ENCODE measurements at places on chromosomes 3 and 15.

GRCh38 chr15:99385865-99386264 lies 134.6 kb downstream of the LRRC28 start:
- no peak for DNase-seq

- DNase-seq: no peak
These were observed 10.2 kb upstream of the TGFBR2 start for GRCh38 chr3:30596152-30596551.

- no peak for DNase-seq
These were observed 2.9 kb downstream of the SHOX2 start for GRCh38 chr3:158103081-158103886.

GRCh38 chr3:108183181-108183580 lies 39.0 kb downstream of the IFT57 start:
- no peak for DNase-seq

GRCh38 chr3:16329036-16329825 lies 64.2 kb downstream of the OXNAD1 start:
- DNase-seq: peak; percentile 4

DNA sequence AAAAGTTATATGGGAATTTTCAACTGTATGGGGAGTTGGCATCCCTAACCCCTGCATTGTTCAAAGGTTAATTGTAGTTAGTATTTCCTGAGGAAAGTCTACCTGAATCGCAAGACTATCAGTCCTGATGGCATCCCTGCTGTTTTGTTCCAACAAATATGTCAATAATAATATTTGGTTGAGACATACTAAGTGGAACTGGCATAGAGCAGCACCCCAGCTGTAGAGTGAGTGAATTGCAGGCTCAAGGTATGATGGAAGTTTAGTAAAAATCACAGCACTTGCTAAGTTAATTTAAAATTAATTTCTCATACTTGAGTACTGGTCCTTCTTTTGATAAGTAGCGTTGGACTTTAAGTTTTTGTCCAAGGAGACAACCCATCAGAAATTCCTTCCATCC lies 18.0 kb upstream of the COMMD2 start:
- DNase-seq: no peak

DNA sequence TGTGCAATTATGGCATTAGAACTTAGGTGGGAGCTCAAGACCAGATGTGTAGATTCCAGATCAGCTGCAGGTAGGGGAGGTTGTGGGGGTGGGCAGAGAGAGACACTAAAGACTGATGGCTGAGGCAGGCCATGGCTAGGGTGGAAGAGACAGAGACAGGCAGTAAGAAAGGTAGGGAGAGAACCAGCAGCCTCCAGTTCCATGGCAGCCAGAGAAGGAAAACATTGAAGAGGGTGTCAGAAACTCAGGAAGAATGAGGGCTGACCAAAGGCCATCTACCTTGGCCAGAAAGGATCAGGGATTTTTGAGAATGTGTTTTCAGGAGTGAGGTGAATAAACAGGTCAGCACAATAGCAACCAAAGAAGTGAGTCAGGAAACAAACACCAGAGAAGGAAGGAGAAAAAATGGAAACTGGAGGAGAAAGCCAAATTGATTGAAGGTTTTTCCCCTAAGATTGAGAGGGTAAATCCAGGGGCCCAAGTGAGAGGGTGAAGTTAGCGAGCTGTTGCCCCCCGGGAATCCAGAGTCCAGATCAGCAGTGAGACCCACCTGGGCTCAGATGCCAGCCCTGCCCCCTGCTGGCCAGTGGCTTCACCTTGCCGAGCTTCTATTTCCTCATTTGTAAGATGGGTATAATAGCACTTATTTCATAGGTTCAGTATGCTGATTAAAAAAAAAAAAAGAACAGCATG lies 41.0 kb downstream of the ABHD2 start:
- DNase-seq: peak; percentile 78

DNA sequence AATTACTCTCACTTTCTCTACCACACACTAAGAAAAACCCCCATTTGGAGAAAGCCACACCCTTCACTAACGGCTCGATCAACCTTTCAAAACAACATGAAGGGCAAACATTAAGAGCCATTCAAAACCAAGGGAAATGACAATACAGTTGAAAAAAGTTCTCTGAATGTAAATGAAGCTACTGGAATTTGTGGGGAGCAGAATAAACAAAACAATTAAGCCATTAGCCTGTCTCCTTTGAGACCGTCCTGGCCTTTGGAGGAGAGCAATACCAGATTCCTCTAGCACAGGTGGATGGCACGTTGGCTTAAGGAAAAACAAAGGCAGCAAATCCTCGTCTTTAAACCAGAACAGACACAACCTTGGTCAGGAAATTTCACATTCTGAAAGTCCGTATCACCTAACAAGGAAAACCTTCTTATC lies 18.7 kb downstream of the MYO1E start:
- no peak for DNase-seq

- DNase-seq: no peak
These were observed 37.9 kb downstream of the LIPC start for GRCh38 chr15:58469432-58470353.

DNA sequence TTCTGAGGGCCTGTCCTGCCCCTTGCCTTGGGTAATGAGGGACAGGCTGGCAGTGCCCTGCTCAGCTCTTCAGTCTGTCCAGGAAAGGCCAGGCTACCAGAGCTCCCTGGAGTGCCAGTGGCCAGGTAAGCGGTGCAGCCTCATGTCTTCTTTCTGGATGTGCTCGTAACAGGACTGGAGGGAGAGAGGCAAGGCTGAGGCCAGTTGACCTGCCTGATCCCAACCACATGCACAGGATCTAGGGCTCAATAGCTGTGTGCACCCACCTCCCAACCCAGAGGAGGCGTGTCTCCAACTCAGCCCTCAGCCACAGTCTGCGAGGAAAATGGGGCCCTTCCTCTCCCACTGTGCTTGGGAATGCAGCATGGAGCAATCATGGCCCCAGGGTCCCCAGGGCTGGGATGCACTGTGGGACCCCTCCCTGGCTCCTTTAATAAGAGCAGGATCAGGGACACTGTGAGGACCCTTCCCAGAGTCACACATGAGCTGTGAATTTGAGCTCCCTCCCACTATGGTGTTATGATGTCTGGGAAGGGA lies 22.5 kb downstream of the ALS2CL start:
- no peak for DNase-seq

- DNase-seq: no peak
These were observed 231.6 kb upstream of the AGTR1 start for GRCh38 chr3:148466143-148466542.

DNA sequence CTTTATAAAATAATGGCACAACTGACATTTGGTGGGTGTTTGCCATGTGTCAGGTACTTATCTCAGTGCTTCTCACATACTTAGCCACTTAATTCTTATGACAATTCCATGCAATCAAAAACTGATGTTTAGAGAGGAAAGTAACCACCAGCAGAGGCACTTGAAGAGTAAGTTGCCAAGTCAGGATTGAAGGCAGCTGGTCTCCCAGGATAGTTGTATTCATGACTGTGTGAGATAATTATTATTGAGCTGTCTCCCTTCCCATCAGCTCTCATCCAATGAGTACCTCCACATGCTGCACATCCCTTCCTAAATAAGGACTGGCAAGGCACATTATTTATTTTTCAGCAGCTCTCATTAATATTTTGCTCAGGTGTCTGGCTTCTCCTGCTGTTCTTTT lies 4.8 kb downstream of the VEPH1 start:
- no peak for DNase-seq

GRCh38 chr3:149227591-149228268 lies 6.1 kb upstream of the CP start:
- no peak for DNase-seq

GRCh38 chr3:182063742-182064141 lies 352.0 kb downstream of the SOX2 start:
- DNase-seq: no peak

GRCh38 chr15:62165793-62166375 lies 799 bp upstream of the C2CD4B start:
- no peak for DNase-seq

- DNase-seq: no peak
These were observed 200.6 kb downstream of the CADM2 start for GRCh38 chr3:85159376-85159775.

DNA sequence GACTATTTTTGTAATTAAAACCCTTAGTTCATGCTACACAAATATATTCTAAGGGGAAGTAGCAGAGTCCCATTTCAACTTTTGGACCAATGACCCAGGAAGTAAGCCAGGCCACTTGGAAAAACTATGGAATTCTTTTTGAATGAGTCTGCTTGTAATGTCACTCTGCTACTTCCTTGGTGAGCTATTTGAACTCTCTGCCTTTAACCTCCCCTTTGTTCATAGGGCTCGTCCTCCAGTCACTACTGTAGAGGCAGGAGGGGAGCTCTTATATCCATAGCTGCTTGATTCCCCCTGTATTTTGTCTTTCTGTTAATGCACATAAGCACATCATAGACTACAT lies 119.6 kb downstream of the UACA start:
- no peak for DNase-seq

- DNase-seq: no peak
These were observed 387.9 kb downstream of the GABRG3 start for GRCh38 chr15:27358751-27359434.

DNA sequence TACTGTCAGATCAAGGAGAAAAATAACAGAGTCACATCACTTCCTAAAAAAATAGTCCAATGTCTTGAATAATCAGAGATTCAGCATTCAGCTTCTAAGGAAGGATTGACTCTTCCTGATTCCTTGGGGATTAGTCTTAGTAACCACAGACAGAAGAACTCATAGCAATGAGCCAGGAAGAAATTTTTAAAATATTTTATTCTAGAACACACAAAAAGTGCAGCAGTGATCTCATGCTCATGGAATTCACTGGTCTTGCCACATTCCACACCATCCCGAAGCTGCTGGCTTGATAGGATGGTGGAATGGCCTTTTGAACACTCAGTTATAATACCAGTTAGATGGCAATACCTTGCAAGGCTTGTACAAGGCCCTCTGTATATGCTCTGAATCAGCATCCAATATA lies 43.0 kb upstream of the ABI3BP start:
- DNase-seq: no peak

DNA sequence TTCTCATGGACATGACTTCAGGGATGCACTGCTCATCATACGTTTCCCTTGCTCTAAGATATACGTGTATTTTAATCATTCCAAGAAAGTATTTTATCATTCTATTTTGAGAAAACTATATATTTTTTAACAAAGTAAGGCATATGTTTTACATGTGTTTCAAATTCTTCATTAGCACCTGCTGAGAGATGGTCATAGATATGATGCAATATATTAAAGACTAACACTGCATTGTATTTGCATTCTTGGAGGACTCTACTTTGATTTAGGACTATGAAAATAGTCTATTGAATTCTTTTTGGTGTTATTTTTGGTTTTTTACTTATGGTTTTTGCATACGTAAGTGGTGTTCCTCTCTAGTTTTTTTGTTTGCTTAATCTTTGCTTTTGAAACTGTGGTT lies 54.2 kb upstream of the MTMR10 start:
- no peak for DNase-seq

DNA sequence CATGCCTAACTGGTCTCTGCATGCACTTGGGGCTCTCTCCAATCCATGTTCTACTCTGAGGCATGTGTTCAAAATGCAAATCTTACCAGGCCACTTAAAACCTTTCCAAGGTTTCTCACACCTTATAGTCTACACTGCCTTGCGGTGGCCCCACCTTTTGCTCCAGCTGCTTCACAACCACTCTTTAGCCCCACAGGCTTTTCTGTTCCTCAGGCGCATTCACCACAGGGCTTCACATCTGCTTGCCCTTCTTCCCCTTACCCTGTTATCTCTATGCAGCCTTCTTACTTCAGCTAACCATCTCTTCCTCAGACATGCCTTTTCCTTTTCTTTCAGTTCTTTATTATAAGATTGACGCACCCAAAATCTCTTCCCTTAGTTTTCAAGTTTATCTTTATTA lies 37.8 kb downstream of the MINDY4B start:
- no peak for DNase-seq

DNA sequence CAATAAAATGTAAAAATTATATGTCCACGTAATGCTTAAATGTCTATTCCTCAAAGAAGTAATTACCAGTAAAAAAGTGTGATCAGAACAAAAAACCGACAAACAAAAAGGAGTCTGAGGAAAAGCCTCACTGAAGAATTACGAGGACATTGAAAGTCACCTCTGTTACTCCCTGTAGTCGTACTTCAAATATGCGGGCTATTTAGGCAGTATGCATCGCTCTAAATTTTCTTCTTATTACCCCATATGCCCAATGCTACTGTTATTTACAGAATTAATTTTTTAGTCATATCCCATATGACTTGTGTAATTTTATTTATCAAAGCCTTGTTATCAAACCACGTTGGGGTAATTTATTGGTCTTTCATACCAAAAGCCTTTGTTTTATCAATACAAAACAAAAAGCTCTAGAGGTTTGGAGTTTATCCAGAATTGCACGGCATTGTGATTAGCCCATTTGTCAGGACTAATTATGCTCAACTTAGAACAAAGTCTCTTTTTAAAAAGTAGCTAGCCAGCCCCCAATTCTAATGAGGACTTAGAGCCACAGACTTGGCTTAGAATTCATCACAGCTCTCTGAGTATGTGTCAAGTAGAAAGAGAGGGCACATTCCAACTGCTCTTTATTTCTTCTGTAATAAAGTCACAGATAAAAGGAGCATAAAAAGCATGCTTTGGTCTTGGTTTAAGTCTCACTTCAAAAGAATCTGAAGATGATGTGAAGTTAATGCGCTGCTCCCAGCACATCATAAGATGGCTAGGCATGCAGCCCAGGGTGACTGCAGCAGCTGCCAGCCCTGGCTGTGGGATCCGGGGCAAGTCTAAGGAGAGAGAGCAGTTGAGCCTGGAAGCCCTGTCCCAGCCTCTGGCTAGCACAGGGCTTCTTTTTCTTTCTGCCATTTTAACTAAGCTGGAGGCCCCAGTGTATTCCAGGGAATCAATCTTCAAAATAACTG lies 521.0 kb downstream of the GABRG3 start:
- DNase-seq: no peak
